ENCODE measurements at places on chromosomes 3 and 15.

- DNase-seq, result no peak
Measured at GRCh38 chr15:99954361-99955180, 221.3 kb upstream of the LYSMD4 start.

GRCh38 chr3:197280156-197280555 lies 18.3 kb downstream of the DLG1 start:
- no peak for DNase-seq

GRCh38 chr3:120824613-120825012 lies 82.1 kb downstream of the GTF2E1 start:
- DNase-seq, result no peak

DNA sequence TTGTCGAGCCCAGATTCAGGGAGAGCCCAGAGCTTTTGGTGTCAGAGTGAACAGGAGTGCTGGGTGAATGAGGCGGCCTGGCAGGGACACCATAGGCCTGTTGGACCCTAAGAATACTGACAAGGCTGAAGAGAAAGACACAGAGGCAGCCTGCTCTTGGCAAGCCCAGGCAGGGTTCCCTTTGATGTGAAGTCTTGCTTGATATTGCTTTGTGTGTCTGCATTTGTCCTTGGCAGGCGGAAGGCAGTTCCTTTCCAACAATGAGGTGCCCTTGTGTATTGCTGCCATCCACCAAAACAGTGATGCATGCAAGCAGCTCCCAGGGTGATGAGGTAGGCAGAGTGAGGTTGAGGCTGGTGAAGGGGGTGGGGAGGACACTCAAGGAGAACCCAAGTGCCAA lies 152.7 kb upstream of the TSC22D2 start:
- peak; percentile 67 for DNase-seq

- DNase-seq, result no peak
Measured at GRCh38 chr15:29057856-29058255, 172.1 kb downstream of the APBA2 start.

DNA sequence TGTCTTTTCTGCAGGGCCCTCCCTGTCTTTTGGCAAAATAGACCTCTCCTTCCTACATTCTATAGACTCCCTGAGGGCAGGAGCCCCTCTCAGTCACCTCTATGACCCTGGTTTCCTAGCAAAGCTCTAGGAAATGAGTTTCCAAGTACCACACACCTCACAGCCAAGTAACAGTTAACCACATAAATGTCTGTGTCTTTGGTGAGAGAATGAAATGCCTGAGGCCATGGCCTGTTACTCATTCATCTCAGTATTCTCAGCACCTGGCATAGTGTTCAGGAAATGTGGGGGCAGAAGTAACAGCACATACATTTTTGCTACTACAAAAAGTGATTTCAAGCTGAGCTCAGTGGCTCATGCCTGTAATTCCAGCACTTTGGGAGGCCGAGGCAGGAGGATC lies 21.0 kb downstream of the RFT1 start:
- DNase-seq, result no peak

- DNase-seq, result no peak
Measured at GRCh38 chr3:64655160-64655559, 32.6 kb downstream of the ADAMTS9 start.

- no peak for DNase-seq
Measured at GRCh38 chr3:22966349-22966748, 236.8 kb upstream of the UBE2E2 start.

DNA sequence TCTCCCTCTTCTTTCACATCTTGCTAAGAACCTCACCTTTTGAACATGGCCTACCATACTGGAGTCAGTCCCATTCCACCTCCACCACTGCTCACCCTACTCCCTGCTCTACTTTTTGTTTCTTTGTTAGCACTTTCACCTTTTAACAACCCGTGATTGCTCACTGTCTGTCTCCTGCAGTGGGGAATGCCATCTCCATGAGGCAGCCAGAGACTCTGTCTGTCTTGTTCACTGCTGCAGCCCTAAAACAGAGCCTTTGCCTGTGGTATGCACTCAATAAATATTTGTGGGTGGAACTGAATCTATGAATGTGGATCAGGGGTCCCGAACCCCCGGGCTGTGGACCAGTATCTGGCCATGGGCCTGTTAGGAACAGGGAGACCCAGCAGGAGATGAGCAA lies 16.5 kb upstream of the TLE3 start:
- no peak for DNase-seq

DNA sequence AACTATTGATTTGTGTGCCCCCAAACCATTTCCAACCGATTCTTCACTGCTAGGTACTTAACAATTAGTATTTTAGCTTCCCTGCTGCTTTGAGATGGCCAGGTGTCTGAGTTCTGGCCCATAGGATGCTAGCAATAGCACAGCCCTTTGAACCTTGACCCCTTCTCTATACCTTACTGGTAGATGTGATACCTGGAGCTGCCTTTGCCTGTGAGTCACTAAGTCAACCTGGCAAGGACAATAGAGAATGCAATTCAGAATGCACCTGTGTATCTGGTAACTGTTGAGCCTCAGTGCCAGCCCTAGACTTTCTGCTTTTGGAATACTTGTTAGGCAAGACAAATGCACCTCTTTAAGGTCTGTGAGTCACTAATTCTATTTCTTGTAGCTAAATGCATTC lies 467.4 kb downstream of the GRM7 start:
- DNase-seq, result no peak

DNA sequence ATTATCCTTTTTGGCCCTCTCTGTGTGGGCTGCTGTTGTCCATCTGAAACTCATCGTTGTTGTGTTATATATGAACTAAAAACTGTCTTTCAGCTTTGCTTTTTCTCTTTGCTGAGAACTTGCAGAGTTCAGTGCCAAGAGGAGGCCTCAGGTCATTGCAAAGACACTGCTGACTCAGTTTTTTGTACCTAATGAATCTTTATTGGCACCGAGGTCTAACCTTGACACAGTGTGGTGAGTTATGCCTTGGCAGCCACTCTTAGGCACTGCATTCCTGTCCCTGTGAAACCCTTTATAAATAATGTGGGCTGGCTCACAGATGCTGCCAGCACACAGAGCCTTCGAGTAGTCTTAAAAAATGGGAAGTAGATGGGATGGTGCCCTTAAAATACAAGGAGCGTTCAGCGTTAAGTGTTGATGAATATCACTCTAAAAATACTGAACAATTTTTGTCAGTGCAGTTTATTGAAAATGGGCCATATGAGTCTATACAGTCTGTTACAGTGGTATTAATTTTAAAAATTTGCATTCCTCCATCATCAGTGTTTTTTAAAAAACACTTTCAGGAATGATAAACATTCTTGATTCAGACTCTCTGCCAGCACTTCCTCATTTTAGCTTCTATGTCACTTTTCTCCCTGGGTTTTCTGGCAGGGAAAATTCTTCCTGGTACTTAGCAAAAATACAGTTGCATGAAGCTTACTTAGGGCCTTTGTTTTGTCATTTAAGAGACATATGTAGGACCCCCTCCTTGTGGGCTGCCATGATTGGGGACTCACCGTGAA lies 234.1 kb downstream of the CACNA2D3 start:
- no peak for DNase-seq

GRCh38 chr15:99635794-99636193 lies 70.0 kb downstream of the MEF2A start:
- no peak for DNase-seq

GRCh38 chr15:97124790-97125189 lies 794.3 kb downstream of the NR2F2 start:
- no peak for DNase-seq

DNA sequence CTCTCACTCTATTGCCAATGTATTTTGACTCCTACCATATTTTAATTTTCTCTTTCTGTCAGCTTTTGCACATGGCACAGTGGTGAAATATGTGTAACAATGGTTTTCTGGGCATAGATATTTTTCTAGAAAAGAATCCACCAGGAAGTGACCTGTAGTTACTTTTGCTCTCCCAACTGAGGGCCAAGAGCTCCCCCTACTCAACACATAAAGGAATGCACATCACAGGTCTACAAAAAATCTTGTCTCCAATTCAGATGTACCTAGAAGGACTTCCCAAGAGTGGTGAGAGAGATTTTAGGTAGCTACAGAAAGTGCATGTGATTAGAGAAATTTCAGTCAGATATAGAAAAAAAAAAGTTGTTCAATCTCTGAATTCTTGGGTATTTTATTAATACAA lies 15.6 kb downstream of the CPA3 start:
- DNase-seq, result no peak

- DNase-seq, result no peak
Measured at GRCh38 chr3:105730801-105731354, 137.9 kb downstream of the CBLB start.

- DNase-seq, result peak; percentile 78
Measured at GRCh38 chr15:56496635-56497034, 31.7 kb upstream of the MNS1 start.

DNA sequence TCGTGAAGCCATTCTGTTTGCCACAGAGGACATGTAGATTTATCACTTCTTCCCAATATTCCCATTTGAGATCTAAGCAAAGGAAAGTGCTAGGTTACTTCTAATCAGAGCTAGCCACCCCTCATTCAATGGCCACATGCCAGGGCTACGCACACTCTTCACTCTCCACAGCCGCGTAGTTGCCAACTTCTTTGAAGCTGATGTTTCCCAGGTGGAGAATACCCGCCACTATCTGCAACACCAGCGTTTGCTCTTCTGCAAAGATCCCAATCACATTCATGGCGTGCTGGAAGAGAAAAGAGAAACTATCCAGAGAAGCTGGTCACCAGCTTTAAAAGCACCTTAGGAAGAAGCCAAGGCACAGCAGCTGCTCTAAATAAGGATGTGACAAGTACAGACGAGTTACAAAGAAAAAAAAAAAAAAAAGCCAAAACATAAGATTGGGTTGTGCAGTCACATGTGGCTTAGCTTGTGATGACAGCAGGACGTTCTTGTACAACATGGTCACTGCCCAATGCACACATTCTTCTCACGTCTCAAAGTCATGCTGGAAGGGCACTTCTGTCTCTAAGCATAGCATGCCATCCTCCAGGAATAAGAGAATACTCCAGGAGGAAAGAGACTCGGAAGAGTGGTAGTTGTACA lies 16.4 kb downstream of the LDHAL6B start:
- no peak for DNase-seq
